ENCODE measurements at places on chromosomes 7 and 10.

DNA sequence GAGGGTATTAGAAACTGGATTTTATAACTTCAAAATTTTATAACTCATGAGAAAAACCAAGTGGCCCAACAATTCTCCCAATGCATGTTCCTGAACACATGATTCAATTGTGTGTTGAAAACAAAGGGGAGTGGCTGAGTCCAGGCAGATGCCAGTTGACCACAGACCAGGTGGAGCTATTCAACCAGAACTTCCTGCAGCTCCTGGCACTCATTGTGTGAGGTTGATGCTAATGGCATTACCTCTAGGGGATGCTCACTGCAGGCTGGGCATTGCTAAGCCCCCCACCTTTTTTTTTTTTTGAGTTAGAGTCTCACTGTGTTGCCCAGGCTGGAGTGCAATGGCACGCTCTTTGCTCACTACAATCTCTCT, 20.3 kb downstream of the MYOF start:
- peak; percentile 66 for DNase-seq

DNA sequence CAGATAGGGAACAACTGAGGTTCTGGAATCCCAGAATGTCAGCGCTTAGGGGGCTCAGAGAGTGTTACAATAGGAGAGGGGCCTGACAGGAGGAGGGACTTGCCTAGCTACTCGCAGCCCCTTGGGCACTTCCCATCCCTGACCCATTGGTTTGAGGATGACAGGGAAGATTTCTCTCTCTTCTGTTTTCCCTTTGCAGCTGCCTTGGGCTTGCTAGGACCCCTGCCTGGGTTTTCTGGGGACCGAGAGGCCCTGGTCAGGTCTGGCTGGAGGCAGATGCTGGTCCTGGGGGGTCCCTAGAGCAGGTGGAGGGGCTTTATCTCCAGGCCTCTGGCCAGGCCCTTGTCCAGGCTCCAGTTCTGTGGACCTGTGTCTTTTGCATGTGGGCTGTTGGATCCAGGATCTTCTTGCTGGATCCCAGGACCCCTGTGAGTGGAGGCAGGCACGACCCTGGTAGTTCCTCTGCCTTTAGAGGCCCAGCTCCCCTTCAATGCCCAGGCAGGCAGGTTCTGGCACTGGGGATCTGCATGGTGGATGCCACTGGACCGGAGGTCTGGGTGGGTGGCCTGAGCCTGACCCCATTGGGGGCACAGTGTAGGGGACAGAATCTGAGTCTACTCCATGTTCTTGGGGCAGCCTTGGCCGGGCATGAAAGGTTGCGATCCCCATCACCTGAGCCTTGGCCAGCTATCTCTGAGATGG, 26.9 kb downstream of the RAMP3 start:
- DNase-seq: no peak

DNA sequence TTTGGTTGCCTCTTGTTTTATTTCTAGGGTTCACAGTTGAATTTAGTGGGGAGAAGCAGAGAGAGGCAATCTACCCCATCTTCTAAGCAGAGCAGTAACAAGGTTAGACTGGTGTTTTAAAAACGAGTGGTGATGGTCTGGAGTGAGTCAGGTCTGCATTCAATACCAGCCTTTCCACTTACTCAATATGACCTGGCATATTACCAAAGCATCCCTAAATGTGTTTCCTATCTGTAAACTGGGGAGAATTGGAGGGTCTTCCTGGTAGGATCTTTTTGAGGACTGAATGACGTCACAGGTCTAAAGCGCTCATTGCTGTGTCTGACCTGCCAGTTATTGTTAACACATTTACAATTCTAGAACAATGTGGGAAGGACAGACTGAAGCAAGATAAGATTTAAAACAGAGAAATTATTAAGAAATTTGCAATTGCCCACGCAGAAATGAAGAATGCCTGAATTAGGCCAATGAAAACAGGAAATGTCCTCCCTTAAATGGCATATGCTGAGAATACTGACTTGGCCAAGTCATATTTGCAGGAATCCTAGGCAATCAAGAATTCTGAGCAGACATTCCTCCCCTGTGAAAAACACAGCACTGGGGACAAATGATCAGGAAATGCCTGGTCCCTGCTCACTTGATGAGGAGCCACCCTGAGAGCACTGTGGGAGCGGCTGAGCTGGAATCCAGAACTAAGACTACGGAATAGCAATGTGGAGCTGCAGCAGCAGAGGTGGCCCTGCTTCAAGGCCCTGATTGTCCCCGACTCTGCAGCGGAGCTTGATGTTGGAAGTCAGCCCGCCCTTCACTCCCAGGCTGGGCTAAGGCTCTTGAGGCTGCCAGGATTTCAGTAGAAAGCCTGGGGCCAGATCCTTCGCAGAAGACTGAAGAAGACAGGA, 184.5 kb upstream of the CXCL12 start:
- no peak for DNase-seq

DNA sequence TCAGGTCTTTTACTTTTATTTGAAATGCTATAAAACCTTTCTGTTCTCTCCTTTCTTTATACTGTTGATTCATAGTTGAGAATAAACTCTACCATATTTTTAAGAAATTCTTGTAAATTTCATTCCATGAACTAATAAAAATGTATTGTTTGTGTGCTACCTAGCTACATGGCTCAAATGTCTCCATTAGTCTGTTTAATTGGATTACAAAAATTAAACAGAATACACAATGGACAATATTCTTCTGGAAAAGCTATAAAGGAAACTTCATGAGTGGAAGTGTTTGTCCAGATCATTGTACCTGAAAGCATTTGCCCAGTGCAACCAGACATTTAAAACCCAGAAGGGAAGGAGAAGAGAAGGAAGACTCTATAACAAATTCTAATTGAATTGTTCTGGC, 20.1 kb downstream of the KCND2 start:
- no peak for DNase-seq

DNA sequence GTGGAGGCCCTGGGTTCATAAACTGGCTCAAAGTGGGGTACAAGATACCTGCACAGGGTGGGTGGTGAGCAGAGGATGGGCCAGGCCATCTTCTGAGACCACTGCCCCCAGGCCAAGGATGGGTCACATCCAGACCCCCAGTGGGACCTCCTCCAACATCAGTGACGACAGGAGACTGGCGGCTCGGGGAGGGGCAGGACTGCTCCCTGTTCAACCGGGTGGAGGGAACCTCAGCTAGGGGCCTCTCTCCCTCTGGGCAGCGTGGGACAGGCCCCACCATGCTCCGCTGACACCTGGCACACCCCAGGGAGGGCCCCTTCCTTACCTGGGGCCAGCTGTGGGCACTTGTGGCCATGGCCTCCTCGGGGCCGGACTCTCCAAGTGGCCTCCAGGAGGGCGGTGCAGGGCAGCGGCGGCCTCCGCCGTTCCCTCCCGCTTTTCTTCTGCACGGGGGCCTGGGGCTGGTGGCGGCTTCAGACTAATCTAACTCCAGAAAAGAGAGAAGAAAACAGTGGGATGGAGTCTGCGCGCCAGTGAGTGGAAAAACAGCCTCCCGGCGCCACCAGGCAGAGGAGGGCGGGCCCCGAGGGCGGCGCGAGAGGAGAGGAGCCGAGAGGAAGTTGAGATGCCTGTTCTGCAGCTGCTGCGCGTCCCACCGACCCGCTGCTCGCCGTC, at the start of gene CALHM2:
CALHM2 (minus strand) TSS at position 540 of the 675 bp plus-strand sequence. CDS start 2,429 bp downstream, outside the sequence.
- DNase-seq: peak; percentile 46

Measured in PC-9 (cell line).